T-helper 1 cell (primary cell): ENCODE measurements at places on chromosomes 3 and 15.

DNA sequence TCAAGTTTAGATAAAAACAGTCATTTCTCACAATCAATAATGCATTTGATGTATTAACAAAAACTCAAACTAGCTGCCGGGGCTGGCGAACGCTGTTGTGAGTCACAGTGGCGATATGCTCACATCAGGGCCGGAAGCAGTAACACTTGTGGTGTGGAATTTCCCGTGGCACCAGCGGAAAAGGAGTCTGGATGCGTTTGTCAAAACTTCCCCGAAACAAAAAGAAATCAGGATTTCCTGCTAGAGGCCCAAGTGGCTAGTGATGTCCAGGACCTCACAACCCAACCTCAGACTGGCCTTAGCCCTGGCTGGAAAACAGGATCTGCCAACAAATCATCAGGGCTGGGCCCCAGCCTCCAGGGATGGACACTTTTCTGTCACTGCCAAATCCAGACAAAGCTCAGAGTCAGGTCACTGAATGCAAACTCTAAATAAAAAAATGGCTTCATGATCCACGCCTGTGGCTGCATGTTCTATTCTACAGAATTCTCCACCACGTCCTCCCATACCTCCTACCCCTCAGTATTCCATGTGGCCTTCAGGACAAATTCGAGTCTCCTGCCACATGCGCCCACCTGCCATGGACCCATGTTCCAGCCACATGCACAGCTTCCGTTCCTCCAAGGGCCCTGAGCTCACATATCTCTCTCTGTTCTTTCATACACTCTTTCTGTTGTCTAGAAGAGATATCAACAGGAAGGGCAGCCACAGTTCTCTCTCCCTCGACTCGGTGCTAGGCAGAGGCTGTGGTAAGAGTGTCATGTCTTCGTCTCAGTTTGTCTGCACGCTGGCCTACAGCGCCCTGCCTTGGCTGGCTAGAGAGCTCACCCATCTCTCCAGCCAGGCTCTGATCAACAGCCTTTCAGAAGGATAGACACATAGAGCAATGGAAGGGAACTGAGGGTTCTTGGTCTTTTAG is 35.4 kb downstream of the EHD4 start:
- DNase-seq = peak; percentile 77

DNA sequence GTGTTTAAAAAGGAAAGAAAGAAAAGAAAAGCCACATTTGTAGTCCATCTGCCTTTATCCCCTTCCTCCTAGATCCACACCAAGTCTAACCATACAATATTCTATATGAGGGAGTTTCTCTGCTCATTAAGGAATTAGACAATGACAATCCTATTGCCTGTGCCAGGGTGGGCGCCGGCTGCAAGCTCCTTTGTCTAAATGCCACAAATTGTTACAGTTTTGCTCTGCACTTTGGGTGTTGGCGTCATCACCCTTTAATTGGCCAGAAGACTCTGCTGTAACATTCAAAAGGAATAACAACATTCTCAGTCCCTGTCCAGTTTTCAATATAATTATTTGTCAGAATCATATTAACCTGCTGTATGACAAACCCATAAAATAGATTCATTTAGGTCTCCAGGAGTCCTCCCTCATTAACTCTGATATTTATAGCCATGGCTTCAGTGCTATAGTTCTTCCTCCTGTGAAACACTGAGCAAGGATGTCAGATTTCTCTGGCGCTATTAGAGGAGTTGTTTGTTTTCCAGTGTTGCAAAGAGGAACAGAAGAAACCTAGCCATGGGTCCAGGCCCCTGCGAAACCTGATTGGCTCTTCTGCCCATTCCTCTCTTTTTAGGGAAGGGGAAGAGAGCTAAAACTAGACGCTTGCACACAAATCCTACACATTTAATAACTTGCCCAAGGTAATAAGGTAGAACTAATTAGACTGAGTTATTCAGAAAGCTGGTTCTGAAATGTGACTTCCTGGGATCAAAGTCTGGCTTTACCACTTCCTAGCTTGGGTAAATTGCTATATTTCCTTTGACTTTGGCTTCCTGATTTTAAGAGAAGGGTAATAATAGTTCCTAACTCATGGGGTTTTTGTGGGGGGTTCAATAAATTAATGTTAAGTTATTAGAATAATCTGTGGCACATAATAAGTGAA is 112.4 kb downstream of the CD47 start:
- no peak for DNase-seq

- DNase-seq = no peak
These were observed 628.4 kb upstream of the TGFBR2 start for GRCh38 chr3:29978036-29978435.

DNA sequence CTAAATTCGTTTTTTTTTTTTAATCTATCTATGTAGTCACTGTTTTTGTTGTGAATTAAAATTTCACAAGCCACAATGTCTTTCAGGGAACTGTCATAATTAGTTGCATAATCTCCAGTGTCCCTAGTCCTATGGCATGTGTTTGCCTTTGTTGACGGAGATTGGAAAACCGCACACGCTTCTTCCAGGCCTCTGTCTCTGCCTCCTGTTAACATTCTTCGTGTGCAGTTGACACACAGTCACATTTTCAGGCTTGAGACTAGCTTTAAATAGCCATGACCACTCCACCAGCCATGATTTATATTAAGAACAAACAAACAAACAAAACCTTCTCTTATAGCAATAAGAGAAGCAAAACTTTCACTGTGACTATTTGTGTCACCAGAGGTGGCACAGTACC is 139.8 kb downstream of the DUT start:
- no peak for DNase-seq

DNA sequence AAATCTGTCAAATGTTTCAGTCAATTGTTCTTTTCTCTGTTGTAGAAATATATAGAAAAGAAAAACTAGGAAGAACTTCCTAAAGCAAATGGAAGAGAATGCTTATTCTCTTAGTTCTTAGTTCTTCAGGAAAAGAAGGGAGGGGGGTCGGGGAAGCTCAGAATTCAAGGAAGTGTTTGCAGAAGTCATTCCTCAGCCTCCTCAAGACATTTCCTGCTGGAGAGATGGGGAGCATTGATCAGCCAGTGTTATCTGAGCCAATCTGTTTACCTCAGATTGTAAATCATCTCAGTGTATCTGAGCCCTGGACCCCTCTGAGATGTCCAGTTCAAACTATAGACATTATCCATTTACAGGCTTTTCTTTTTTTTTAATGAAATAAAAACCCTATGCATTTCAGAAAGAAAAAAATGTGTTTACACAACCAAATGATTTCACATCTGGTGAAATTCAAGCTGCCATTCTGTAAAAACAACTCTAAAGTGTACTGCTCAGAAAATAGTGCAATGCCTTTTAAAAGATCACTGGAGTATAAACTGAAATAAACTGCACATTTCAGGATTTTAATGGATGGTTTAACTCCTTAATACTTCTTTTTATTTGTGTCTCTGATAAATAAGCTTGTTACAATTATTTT is 460.7 kb downstream of the ROBO1 start:
- DNase-seq = no peak

- no peak for DNase-seq
These were observed 14.3 kb upstream of the CCNL1 start for GRCh38 chr3:157174290-157174648.

DNA sequence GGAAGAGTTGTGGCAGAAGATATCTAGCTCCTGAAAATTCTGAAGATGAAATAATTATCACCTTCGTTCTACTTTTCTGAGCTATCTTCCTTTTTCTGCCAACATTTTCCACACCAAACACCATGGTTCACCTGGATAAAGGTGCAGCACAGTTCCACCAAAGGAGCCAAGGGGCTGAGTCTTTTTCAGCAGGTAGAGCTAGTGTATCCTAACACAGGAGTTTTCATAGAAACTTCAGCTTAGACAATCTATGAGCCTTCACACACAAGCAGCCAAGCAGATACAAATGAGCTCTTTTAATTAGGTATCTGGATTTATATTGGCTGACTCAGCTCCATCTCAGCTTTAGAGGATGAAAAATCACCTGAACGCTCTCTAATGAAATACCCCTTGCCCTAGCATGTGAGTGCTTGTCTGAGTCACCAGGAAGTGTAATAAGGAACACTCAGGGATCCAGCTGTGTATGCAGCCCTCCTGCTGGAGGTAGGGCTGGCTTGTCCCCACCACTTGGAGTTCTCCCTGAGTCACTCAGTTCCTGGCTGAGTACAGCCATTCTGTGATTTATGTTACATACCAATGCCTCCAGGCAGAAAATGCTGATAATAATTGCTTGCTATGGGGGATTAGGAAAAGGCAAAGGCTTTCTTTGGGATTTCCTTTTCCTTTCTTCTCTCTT is 385.7 kb downstream of the LSAMP start:
- no peak for DNase-seq

DNA sequence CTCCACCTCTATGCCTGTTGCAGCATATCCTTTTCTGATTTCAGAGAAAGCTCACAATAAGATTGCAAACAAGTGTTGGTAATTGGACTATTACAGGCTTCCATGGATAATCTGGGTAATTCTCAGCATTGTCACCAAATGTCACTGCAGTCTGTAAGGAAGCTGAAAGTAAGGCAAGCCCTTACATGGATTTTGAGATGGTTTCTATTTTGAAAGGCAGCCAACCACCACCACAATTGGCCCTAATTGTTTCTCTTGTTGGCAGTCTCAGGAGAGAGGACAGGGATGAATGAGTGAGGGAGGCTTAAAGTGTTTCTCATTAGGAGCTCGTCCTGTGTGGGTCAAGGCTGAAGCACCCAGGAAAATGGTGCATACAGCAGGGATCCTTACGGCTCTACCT is 879.9 kb downstream of the TUSC7 start:
- DNase-seq = no peak

- no peak for DNase-seq
These were observed 264.0 kb upstream of the NSMCE3 start for GRCh38 chr15:29533647-29534046.

DNA sequence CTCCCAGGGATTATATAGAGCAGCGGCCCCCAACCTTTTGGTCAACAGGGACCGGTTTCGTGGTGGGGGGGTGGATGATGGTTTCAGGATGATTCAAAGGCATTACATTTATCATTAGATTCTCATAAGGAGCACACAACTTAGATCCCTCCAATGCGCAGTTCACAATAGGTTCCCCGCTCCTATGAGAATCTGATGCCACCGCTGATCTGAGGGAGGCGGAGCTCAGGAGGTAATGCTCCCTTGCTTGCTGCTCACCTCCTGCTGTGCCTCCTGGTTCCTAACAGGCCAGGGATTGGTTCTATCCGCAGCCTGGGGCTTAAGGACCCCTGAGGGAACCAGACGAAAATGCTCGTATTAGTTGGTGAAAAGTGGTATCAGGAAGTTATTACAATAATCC is 1.3 kb upstream of the HACD2 start:
- no peak for DNase-seq

GRCh38 chr15:89657686-89658200 is 2.5 kb upstream of the KIF7 start:
- no peak for DNase-seq

DNA sequence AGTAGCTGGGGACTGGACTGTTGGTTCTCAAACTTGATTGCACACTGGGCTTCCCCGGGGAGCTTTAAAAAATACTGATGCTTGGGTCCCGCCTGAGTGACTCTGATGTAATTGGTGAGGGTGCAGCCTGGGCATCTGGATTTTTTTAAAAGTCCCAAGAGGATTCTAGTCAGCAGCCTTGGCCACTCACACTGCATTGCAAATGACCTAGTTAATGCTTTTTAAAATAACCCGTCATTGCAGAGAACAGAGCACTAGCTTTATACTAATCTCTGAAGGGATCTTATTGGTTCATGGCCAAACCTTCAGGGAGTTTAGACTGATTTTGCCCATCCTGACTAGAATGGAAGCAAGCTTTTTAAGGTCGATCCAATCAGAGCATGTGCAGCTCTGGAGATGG is 310.6 kb upstream of the PROK2 start:
- no peak for DNase-seq

GRCh38 chr15:74610302-74610951 is 5.2 kb upstream of the CLK3 start:
- no peak for DNase-seq

DNA sequence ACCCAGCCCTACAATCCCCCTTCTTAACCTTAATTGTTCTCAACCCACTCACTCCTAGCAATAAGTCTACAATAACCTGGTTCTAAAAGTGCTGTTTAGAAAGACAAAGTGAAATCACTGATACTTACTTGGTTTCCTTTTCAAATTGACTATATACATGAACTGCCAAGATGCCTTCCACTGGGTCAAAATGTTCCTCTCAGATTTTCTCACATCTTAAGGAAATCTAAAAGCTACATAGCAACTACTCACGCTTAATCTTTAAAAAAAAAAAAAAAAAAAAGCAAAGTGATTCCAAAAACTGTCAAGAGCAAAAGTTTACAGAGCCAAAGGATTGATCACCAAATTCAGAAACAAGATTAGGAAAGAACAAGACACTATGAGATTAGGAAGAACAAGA is 68.7 kb upstream of the MAP4 start:
- no peak for DNase-seq

GRCh38 chr3:159797771-159798170 is 190.9 kb upstream of the IL12A start:
- DNase-seq = no peak

- peak; percentile 35 for DNase-seq
These were observed 1.5 kb downstream of the ARHGEF3 start for GRCh38 chr3:56800130-56800831.

DNA sequence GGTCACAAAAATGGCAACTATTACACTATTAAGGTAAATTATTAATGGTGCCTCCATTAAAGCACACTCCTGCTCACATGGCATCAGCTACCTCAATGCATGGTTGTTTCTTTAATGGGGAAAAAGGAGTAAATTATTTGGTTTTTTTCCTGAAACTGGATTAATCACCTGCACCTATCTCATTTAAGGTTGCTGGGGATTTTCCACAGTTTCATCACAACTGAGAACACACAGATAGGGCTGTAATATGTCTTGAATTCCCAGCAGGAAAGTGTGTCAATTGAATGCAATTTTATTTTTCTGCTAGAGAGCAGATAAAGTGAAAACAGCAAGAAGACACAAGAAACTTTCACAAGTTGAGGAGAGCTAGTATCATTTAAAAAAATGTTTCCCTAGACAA is 36.4 kb downstream of the RFTN1 start:
- DNase-seq = no peak

GRCh38 chr15:43094416-43095030 is 11.3 kb downstream of the UBR1 start:
- DNase-seq = no peak

- DNase-seq = no peak
These were observed 4.5 kb upstream of the PARP15 start for GRCh38 chr3:122572940-122573412.

DNA sequence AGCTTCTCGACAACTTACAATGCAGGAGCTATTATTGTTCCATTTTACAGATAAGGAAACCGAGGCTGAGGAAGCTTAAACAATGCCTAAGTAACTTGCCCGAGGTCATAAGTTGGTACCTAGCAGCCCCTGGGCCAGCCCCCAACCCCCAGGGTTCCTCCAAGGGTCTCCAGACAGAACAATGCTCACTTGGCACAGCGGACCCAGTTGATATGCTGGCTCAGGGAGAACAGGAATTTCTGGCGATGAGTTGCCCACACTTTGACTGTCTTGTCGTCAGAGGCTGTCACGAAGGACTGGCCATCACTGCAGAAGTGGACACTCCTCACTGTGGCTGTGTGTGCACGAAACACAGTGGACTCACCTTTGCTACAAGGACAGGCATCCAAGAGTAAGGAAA is 5.2 kb downstream of the POC1A start:
- DNase-seq = no peak

GRCh38 chr15:48177383-48177765 is 721 bp downstream of the MYEF2 start:
- peak; percentile 37 for DNase-seq
